ENCODE measurements at places on chromosomes 6 and 20.

- DNase-seq: no peak
Observed at GRCh38 chr6:32427934-32428474, 11.7 kb upstream of the HLA-DRA start.

DNA sequence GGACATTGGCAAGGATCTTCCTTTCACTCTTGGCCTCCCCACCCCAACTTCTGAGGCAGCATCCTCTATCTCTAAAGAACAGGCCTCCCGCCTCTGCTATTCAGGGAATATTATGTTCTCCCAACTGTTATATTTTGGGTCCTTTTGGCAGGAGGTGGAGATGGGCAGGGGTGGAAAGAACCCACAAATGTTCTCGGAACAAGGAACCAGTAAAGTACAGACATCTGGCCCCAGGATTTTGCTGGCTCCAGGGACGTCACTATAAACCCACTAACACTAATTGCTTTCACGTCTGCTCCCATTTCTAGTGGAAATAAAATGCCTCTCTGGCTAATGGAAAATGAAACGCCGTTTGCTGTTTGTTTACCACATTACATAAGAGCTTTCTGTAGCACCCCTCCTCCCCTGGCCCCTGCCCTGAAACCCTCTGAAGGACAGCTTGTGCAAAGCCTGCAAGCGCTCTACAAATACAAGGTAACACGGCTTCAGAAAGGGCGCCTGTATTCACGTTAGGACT, 77.7 kb upstream of the TBC1D7 start:
- DNase-seq: no peak

DNA sequence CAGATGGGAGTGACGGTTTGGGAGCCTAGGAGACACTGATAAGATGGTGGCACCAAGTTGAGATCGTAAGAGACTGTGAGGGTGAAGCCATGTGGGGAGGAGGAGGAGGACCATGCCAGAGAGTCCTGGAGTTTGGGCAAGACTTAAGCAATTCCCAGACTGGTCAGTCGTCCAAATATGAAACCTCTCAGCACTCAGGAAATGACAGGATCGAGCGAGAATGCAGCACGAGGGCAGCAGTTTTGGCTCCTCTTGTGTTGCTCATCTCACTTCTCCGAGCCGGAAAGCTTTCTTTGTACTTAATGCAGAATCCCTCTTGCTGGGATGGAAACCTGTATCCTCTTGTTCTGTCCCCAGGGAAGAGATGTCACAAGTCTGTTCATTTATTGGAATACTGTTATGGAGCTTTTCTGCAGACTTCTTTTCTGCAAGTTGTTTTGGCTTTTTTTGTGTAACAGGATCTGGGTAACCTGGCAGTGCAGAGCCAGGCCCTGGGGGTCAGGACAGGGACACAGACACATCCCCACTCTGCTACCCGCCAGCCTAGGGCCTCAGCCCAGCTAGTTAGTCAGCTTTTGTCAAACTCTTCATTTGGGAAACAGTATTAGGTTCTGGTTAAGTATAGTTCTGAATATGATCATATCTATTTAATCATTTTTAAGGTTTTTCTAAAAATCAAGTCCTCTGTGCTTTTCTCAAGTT, 34.3 kb downstream of the FNDC1 start:
- no peak for DNase-seq

DNA sequence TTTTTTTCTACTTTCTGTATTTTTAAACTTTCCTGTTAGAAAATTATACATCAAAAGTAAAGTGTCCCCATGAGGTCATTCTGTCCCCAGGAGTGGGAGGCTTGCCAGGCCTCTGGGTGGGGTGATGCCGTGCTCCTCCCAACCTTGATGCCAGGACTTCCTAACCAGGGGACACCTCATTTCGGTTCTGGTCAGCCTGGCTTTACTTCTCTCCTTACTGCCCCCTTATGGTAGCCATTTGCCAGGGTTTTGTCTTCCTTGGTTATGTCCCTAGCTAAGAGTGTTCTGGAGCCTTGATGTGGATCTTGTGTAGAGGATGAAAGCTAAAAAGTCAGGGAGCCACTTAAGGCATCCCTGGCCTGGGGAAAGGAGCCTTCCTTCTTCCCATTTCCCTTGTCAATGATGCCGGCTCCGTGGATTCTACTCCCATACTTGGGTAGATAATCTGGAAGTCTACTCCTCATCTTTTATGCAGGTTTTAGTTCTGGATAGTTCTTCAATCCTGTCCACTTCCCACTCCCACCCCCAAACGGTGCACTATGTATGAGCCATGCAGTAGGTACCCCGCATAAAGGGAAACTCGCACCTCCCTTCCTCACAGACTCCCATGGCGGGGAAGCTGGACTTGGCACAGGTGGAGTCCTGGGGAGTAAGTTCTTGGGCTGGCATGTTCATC, 164.1 kb upstream of the SALL4 start:
- DNase-seq: peak; percentile 49

- DNase-seq: no peak
Observed at GRCh38 chr6:12814015-12814414, 97.4 kb downstream of the PHACTR1 start.

DNA sequence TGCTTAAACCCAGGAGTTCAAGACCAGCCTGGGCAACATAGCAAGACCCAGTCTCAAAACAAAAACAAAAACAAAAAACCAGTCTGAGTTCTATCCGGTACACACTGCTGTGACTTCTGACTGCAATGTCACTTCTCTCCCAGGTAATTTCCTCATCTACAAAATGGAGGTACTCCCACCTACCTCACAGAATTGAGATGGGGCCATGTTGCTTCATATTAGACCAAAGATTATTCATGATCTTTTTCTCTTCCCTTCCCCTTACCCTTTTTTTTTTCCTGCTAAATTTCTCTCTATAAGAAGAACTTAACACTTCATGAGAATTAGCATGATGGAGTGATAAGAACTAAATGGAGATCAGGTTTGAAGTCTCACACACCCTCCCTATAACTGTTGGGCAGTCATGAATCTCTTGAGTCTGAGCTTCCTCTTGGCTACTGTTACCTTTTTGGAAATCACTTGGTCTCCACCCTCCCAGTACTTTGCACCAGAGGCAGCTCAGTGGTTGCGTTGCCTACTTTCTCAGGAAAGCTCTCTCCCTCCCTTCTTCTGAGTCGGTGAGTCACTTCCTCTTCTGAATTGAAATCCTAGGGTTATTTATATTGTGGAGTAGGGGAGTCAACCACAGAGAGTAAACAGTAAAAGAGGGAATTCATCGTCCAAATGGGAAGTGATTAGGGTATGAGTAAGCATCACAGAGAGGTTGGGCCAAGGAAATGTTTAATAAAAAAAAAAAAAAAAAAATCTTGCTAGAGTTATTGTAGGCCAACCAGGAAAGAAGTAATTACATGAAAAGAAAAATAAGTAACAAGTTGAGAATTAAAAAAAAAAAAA, 59.9 kb upstream of the MAP7 start:
- DNase-seq: peak; percentile 89

DNA sequence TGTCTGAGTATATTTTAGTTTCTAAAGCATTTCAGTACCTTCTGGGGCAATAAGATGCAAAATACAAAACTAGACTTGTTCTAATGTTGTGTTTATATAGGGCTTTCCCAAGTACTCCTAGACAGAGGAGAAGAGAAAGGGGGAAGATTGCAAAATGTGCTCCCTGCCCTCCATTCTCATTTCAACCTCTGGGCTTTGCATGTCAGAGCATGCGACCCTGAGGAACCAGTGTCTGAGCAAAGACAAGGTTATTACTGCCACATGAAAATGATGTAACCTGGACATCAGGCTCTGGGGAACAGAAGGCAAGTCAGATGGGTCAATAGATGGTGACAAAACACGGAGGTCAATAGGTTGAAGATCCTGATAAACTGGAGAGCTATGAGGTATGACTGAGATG, 253.5 kb upstream of the TCF21 start:
- DNase-seq: no peak

DNA sequence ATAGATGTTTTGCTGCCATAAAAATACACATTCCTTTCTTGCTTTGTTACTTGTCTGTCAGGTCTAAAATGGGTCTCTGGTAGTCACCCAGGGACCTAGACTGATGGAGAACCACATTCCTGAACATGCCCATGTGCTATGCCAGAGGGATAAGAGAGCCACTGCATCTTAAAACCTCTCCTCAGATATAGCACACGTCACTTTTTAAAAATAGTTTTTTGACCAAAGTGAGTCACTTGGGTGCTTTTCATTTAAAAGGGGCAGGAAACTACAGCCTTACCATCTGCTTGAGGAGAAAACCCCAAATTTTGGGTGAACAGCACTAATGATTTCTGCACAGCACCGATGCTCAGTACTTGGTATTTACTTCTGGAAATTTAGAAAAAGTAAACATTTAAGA, 197.8 kb downstream of the OGFRL1 start:
- no peak for DNase-seq

DNA sequence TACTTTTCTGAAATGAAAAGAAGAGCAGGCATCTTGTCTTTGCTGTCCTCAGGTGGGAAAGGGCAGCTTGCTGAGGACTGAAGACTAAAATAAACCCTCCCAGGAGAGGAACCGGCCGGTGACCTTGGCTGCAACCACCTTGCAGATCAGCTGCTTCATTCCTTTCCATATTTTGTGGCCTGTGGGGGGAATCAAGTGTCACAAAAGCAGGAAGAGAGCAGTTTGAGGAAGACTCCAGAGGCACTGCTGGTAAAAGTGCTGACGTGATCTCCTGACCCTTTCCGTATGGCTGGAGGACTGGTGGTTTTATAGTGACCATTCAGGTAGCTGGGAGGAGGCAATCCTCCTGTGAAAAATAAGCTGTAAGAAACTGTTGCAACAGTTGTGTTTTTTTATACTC, 157.0 kb downstream of the PLCB4 start:
- no peak for DNase-seq

DNA sequence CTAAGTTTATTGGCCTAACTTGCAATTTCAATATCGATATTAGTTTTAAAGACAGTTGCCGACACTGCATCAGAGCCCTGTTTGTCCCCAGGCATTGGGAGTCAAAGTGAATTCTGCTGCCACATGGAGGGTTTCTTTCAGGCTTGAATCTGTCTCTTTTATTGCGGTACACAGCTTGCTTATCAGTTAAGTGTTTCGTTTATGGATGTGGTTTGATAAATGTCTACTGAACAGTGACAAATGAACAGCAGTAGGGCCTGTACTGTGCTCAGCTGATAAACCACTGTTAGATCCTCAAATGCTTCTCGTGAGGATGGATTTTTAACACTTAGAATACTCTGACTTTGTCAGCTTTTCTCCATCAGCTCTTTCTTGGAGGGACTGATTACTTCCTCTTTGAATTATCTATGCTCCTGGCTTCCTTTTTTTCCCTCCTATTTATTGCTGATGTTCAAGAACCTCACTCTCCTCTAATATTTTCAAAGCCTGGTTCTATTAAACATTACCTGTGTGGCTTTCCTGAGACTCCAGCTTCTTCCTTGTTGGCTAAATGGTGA, 240.8 kb downstream of the PLCB1 start:
- DNase-seq: peak; percentile 13

DNA sequence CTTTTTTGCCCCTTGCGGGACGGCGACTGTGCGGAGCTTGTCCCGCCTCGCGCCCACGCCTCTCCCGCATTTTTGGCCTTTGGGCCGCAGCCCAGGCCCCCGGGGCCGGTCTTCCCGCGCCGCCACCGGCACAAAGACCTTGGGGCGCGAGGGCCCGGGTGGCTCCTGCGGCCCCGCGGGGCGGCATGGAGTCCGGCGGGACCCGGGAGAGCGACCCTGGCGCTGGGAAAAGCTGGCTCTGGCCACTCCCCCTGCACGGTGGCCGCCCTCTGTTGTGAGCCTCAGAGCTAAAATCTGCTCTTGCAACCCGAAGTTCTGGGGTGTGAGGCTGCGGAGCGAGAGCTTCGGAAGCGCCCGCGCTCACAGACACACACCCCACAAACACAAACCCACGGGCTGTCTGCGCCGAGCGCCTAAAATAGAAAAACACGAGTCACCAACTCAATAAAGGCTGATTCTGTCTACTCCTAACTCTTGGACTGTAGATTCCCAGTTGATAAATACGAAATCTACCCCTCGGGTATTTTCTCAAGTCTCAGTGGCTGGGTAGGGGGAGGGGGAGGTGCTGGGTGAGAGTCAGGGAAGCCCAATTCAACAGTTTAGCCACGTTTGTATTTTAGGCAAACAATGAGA, 496 bp upstream of the BEND3 start:
- no peak for DNase-seq

- no peak for DNase-seq
Observed at GRCh38 chr6:41840326-41840725, 52.8 kb downstream of the TOMM6 start.

DNA sequence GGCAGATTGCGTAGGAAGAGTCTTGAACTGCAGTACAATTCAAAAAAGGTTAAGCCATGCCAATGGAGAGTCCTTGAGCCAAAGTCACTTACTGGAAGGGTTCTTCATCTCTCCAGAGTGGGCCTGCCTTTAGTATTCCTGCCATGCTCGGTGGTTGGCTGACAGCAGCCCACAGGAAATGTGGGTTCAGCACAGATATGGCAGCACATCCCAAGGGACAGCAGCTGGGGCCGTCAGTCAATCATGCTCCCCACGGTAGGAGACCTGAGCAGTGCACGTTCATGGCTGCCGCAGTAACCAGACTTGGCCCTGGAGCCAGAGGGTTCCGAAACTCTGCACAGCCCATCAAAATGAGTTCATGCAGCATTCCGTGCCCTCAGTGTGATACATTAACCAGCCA, 63.6 kb upstream of the SIRPA start:
- DNase-seq: no peak

GRCh38 chr20:15928946-15929345, 644.3 kb downstream of the KIF16B start:
- no peak for DNase-seq

- no peak for DNase-seq
Observed at GRCh38 chr20:40540166-40540565, 148.9 kb downstream of the MAFB start.

- no peak for DNase-seq
Observed at GRCh38 chr6:95935736-95936135, 80.0 kb upstream of the FUT9 start.

- no peak for DNase-seq
Observed at GRCh38 chr6:37258405-37259105, 611 bp upstream of the TMEM217 start.

- DNase-seq: no peak
Observed at GRCh38 chr6:169828176-169828575, 76.8 kb downstream of the ERMARD start.

- DNase-seq: no peak
Observed at GRCh38 chr6:127083963-127084310, 34.5 kb upstream of the RSPO3 start.

GRCh38 chr6:138811866-138812265, 16.0 kb downstream of the ECT2L start:
- peak; percentile 8 for DNase-seq
